Left lung (tissue), 14 donors: ENCODE measurements at places on chromosomes 1 and 21. TPM values are rescaled to one million over a fixed set of nuclear protein-coding genes. Genes with fewer than 3 reads are reported as not detected.

The RIPK4 gene
- 5.8 TPM for total RNA-seq

DNA sequence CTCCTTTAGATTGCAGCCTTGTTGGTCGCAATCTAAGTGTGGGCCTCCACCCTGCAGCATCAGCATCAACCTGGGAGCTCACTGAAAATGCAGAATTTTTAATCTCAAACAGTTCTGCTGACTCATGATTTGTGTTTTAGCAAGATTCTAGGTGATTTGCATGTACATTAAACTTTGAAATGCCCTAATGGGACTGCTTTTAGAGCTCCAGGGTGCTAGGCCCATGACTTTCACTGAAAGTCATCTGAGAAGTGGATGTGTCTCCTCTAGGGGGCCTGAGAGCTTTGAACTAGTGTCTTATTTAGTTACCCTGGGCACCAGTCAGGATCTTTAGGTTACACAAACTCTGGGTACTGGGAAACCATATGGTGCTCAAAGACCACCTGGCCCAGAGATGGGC is 9.0 kb downstream of the TRIM67 start:
- H3K27me3 ChIP-seq: peaks cover 45% of the 10 kb centered on the region
- DNase-seq: no peak
- no peaks in the 10 kb centered on the region for H3K4me1 ChIP-seq
- no peak overlapping the region for H3K4me3 ChIP-seq

The NPHS2 gene
- total RNA-seq: not detected

GRCh38 chr1:244599937-244600350 is 53.0 kb upstream of the DESI2 start:
- no peaks in the 10 kb centered on the region for H3K4me1 ChIP-seq
- DNase-seq: no peak
- H3K27me3 ChIP-seq: no peaks in the 10 kb centered on the region
- H3K36me3 ChIP-seq: no peaks in the 10 kb centered on the region

DNA sequence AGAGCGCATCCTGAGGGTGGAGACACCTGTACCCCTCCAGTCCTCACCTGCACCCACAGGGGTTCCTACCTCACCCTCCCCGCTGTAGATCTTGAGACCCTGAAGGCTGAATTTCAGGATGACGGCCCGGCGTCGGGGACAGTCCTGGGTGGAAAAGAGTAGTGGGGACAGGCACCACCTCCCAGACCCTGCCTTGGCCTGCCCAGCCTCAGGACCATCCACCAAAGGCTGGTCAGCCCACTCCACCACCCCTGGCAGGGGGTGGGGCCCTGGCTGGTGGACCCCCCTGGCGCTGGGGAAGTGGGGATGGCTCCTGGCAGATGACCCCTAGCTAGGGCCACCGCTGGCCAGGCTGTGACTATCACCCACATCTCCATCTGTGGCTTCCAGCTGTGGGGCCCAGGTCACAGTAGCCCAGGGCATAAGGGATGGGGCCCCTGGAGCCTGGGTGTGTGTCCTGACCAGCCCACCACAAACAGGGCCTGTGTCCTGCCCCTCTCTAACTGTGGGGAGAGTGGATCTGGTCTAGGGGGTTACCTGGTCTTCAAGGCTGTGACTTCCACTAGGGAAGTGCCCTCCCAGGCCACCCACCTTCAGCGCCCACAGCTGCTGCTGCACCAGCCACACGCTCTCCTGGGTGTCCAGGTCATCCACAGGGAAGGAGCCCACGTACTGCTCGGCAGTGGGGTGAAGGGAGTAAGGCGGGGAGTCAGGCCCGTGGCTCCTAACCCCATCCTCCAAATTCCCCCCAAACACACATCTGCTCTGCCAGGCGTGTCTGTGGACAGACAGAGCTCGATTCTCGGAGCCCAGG is 5.4 kb downstream of the SH2D5 start:
- H3K4me1 ChIP-seq: no peaks in the 10 kb centered on the region
- H3K36me3 ChIP-seq: no peaks in the 10 kb centered on the region
- peaks cover 24% of the 10 kb centered on the region for H3K27me3 ChIP-seq
- no peak overlapping the region for H3K27ac ChIP-seq

The CRYBG2 gene
- total RNA-seq: 2.0 TPM

DNA sequence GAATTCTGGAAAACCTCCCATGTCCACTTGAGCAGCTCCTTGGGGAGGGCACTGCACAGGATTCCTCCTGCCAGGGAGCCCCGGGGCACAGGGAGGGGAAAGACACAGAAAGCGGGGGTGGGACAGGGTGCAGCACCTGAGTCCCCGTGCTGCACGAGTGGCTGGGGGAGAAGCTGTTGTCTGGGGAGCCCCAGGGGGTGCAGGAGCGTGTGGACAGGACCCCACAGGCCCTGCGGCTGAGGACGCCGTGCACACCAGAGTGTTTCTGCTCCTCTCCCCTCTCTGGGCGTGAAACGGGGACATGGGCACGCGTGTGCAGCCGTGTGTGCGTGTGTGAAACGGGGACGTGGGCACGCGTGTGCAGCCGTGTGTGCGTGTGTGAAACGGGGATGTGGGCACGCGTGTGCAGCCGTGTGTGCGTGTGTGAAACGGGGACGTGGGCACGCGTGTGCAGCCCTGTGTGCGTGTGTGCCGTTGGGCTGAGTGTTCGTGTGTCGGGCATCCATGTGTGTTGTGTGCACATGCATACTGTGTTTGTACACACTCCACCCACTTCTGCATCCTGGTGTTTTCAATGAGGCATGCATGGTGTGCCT is 21.9 kb downstream of the FAAP20 start:
- peaks cover 44% of the 10 kb centered on the region for H3K36me3 ChIP-seq
- H3K27me3 ChIP-seq: no peaks in the 10 kb centered on the region
- no peak for DNase-seq
- no peak overlapping the region for H3K4me3 ChIP-seq
- H3K4me1 ChIP-seq: peaks cover 12% of the 10 kb centered on the region
- H3K27ac ChIP-seq: no peak overlapping the region

- no peaks in the 10 kb centered on the region for H3K4me1 ChIP-seq
- H3K36me3 ChIP-seq: peaks cover 3% of the 10 kb centered on the region
- no peak for DNase-seq
- H3K27me3 ChIP-seq: no peaks in the 10 kb centered on the region
- H3K4me3 ChIP-seq: no peak overlapping the region
Measured at GRCh38 chr1:54859700-54860391, 27.1 kb downstream of the DHCR24 start.

GRCh38 chr1:71948561-71948960 is 333.8 kb downstream of the NEGR1 start:
- no peak for DNase-seq
- H3K36me3 ChIP-seq: no peaks in the 10 kb centered on the region
- no peaks in the 10 kb centered on the region for H3K27me3 ChIP-seq
- no peak overlapping the region for H3K27ac ChIP-seq
- no peaks in the 10 kb centered on the region for H3K4me1 ChIP-seq

DNA sequence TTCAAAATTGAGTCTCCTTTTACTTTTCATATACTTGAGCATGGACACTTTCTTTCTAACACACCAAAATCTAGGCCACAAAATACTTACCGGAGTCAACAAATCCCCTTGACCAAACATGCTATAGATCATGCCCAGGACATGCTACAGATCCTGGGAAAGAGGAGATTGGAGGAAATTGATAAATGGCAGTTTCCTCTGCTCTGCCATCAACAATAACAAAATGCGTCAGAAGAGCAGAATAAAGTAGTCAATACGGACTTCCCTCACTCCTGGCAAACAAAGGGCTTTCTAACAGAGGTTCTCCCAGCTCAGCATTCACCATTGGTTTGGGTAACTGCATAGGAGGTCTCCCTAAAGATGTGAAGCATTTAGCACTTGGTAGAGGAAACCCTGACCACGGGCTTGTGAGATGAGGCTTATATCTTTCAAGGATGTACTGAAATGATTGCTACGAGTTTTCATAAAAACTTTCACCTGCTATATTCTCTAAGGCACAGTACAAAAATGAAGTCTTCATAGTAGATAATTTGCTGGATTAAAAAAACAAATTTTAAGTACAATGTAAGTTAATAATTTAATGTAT is 283.8 kb upstream of the RUNX1 start:
- DNase-seq: no peak
- no peaks in the 10 kb centered on the region for H3K27me3 ChIP-seq

DNA sequence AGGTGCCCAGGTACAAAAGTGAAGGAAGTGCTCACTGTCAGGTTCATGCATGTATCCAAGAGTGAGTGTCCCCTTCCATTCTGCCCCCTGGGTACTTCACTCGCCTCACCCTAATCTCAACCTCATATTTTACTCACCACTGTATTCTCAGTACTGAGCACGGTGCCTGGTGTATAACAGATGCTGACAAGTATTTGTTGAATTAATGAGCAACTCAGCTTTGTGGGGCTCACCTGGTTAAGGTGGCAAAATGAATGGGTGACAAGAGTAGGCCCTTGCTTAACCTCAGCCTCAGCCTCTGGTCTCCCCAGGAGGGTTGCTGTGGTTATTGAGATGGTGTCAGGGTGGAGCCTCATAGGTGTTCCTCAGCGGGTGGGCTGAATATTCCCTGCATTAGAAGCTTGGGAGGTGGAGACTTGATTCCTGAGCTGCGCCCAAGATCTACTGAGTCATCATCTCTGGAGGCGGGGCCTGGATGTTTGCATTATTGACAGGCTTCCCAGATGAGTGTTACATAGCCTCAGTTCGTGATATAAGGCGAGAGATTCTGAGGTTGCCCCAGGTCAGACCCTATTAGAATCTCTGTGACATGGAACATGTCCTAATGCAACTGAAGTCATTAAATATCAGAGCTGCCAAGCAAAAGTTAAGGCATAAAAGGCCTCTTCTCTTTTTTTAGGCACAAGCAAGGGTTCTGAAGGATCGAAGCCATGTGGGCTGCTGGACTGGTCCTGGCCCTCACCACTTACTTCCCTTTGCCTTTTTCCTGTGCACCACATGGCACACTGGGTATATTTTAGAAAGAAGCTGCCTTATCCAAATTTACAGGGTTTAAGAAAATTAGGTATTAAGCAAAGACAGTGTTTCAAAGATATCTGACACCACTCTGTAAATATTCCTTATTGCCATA is 39.2 kb downstream of the SYT6 start:
- no peaks in the 10 kb centered on the region for H3K4me1 ChIP-seq
- DNase-seq: no peak
- H3K27me3 ChIP-seq: no peaks in the 10 kb centered on the region
- no peak overlapping the region for H3K4me3 ChIP-seq

The GPR61 gene
- total RNA-seq: not detected

The PTPRC gene
- 53.0 TPM for total RNA-seq

GRCh38 chr1:47432071-47433036 is 5.5 kb upstream of the FOXD2 start:
- peaks cover 49% of the 10 kb centered on the region for H3K4me1 ChIP-seq
- peaks cover 83% of the 10 kb centered on the region for H3K27me3 ChIP-seq
- H3K36me3 ChIP-seq: no peaks in the 10 kb centered on the region
- DNase-seq: peak; percentile 69
